ENCODE measurements at places on chromosomes 16 and 17.

DNA sequence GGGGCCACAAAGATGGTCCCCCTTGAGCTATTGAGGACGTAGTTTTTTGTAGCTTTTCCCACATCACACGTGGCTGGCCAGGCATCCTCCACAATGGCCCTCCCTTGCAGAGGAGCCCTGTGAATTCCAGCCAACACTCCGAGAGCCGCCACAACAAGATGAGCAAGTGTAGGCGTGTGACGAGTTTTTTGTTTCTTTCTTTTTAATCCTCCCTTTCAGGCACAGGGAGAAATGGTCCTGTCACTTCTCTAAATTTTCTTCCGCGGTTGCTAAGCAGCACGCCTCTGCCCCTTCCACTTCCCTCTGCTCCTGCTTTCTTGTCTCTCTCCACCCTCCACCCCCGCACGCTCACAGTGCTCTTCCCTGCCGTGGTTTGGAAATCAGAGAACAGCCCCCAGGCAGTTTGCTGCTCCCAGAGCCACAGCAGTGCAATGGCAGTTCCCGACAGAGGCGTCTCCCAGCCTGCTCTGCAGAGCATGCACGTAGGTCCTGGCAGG, 68.0 kb upstream of the MRTFB start:
- DNase-seq = peak; percentile 40

DNA sequence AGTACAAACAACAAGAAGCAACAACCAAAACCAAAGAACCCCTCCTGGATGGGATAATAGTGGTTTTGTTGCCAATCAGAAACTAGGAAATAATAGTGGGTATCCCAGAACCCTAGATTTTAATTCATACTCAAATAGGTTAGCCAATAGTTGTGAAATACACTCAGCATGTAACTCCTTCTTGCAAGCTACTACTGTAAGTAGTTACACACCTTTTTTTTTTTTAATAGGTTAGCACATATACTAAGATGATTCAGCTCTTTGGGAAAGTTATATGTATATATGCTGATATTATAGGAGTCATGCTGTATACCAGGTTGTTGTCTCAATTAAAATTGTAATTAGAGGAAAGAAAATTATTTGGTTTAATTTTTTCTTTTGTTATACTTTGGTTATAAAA, 92.5 kb upstream of the HAS3 start:
- DNase-seq = no peak

- no peak for DNase-seq
Observed at GRCh38 chr16:19437280-19437679, 19.6 kb downstream of the TMC5 start.

DNA sequence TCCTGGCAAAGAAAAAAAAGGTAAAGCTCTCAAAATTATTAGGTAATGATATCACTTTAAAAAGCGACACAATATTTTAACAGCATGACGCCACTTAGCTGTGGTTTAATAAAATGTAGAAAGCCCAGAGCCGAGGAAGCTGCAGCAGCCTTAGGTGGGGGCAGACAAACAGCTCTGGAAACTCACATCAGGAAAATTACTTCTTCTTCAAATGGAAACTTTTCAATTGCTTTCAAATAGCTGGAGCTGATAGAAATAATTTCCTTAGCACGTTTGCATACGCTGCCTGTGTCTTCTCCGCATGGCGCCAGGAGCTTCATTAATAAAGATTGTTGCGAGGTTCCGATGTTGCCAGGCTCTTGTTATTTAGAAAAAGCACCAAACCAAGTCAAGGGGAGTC, 835.3 kb upstream of the EEF2KMT start:
- no peak for DNase-seq

- no peak for DNase-seq
Observed at GRCh38 chr16:9012848-9013507, 49.3 kb upstream of the USP7 start.

GRCh38 chr16:58933186-58933585, 199.1 kb upstream of the GOT2 start:
- no peak for DNase-seq

DNA sequence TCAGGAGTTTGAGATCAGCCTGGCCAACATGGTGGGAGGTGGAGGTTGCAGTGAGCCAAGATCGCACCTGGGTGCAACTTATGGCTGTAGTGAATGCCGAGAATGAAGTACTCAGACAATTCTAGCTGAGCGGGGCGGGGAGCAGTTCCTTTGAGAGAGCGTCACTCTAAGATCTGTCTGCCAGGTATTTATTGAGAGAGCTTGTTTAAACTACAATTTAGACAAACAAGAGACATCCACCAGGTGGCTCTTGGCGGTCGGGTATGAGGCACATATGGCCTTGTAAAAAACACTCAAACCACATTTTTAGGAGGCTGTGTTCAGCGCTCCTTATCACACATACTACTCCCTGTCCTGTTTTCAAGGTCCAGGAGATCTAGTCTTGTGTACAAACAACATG, 40.6 kb upstream of the CDH1 start:
- no peak for DNase-seq

DNA sequence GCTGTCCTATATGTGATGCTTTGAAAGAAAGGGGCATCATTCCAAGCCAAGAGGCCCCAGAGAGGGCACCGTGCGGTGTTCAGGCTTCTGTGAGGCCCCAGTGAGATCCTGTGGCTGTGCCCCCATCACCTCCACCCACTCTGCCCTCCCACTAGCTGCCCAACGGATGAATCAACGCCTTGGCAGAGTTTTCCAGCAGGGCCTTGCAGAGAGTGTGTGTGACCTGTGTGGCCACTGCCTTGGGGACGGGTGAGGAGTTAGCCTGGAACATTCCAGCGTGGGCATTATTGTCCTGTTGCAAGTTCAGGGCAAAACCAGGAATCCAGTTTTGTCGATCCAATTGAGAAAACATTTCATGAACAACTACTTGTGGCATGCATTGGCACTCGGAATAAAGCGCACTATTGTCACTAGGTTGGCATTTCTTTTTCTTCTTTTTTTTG, 53.7 kb downstream of the SF3B3 start:
- DNase-seq = no peak

DNA sequence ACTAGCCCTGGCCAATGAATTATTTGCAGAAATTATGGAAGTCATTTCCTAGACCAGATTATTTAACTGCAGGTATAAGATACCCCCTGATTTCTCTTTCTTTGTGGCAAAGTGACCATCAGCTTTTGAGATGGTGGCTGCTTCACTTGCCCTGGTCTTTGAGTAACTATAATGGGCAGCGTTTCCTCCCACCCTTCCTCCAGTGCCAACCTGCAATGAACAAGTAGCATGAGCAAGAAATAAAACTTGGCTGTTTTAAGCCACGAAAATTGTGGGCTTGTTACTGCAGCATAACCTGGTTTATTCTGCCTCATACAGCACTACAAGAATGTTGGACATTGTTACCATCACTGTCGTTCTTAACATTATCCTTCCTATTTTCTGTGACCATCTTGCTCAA, 105.3 kb downstream of the CYLD start:
- no peak for DNase-seq

DNA sequence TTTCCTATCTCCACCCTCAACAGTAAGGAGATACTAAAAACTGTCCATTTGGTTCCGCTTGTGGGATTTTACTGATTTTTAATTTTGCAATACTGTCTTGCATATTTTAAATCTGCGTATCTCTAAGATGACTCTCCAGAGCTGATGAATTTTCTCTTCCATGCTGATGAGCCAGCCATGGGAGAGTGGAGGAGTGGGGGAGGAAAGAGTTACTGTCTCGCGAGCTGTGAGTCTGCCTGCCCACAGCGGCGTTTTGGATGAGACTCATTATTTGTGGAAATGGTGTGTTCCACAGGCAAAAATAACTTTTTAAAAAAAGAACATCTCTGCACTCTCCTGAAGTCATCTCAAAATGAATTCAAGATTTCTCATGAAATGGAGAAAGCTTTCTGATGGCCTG, 34.6 kb upstream of the MYOCD start:
- DNase-seq = no peak

GRCh38 chr17:77480199-77480508, 339.4 kb downstream of the SEC14L1 start:
- DNase-seq = no peak

DNA sequence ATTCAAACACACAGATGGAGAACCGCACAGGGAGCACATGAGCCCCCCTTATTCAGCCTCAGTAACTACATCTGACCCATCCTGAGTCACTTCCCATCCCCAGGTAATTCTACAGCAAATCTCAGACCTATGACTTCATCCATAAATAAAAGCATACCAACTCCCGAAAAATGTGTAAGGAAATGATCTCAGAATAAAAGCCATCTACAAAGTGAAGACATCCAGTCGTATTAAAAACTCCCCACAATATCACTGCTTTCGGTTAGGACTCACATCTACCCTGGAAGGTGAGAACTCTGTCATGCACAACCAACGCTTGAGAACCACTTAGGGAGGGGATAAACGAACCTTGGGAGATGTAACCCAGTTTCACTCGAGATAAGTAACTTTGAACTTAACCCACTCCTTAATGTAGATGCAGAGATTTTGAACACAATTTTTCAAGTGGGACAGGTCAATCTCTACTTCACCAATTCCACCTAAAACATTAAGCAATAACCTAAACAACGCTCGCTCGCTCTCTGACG, 1.3 kb downstream of the USP36 start:
- DNase-seq = no peak

DNA sequence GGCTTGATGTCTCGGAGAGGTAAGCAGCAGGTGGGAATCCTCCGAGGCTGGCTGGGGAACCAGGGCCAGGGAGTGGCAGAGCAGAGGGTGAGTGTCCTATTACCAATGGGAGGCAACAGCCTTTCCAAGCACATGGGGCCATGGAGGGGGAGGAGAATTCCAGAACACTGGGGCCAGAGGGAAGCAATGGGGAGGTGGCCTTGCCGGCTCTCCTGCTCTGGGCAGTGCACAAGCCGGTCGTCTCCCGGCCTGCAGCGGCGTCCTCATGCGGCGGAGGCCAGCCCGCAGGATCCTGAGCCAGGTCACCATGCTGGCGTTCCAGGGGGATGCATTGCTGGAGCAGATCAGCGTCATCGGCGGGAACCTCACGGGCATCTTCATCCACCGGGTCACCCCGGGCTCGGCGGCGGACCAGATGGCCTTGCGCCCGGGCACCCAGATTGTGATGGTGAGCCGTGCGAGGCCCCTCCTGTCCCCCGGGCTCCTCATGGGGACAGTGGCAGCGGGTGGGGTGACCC, 21.9 kb downstream of the SGSH start:
- no peak for DNase-seq

- DNase-seq = no peak
Observed at GRCh38 chr16:86988920-86989696, 328.1 kb downstream of the C16orf95 start.

DNA sequence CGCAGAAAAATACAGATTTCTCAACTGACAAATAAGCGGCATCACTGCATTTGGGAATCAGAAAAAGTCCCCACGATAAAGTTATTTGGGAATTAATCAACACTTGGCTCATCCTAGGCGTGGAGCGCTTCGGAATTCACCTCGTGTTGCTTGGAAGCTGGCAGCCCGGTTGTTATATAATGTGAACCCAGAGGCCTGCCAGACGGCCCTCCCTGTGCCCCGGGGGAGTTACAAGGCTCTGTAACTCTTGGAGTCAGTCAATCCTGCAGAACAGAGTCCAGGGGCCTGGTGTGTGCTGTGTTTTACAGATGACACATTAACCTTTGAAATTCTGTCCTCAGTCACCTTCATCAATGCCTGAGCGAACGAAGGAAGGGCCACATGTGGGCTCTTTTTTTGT, 111.1 kb downstream of the PITPNC1 start:
- DNase-seq = no peak

DNA sequence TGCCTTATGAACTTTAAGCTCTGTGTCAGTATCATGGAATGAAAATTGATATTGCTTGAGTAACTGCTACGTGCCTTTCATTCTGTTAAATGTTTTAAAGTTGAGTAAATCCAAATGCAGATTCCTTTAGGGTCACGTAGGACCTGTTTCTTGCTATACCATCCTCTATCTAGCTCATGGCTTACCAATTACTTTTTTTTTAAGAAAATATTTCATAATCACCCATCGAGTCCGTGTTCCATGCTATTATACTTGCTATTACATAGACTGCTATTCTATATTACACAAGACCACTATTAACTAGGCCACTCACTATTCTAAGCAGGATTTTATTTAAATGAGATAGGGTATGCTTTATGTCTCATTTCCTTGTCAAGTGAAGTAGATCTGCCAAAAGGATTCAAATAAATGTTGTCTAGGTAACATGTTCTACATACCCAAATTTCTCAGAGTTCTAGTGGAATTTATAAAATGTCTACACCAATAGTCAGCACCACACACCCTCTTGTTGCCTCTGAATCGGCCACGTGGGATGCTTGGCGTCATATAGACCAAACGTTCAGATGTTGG, 11.9 kb downstream of the ANKFN1 start:
- DNase-seq = no peak

DNA sequence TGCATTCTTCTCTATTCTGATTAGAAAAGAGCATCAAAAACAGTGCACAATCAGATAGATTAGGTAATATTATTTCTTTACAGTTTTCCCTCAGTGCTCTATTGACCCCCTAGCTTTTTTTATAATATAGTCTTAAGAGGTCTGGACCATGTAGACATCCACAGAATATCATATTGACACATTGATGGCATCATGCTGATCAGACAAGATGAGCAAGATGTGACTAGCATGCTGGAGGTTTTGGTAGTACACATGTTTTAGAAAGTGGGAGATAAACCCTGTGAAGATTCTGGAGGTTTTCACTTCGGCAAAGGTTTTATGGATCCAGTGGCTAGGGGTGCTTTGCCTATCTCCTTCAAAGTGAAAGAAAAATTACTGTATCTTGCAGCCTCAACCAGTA, 2.8 kb upstream of the ABCA8 start:
- no peak for DNase-seq

DNA sequence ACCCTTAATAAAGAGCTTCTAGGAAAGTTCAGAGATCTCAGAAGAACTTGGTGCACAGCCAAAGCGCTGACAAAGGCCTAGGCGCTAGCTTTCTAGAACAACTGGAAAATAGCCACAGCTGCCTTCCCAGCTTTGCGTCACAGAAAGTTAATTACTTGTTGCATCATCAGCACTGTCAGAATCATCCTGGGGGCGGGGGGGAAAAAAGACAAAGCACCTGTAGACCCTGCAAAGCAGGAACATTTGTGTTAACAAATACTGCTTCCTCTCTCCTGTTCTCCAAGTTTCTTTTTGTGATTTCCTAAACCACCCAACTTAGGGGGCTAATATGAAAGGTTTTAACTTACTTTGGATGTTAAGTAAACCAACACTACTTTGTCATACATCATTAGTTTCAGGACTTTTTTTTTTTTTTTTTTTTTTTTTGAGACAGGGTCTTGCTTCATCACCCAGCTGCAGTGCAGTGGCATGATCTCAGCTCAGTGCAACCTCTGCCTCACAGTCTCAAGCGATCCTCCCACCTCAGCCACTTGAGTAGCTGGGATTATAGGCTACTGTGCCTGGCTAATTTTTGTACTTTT, 4.8 kb upstream of the AARSD1 start:
- DNase-seq = no peak

Data from skin of body (tissue), 3 donors.